Stimulated activated CD4-positive, alpha-beta T cell treated with anti-CD3 and anti-CD28 coated beads, Interleukin-1b, Interleukin-23, amount 100 ng/mL, for 4 hours (primary cell): ENCODE measurements at places on chromosomes 6 and 20.

- no peak for DNase-seq
Measured at GRCh38 chr6:1016329-1017302, 295.3 kb upstream of the FOXQ1 start.

DNA sequence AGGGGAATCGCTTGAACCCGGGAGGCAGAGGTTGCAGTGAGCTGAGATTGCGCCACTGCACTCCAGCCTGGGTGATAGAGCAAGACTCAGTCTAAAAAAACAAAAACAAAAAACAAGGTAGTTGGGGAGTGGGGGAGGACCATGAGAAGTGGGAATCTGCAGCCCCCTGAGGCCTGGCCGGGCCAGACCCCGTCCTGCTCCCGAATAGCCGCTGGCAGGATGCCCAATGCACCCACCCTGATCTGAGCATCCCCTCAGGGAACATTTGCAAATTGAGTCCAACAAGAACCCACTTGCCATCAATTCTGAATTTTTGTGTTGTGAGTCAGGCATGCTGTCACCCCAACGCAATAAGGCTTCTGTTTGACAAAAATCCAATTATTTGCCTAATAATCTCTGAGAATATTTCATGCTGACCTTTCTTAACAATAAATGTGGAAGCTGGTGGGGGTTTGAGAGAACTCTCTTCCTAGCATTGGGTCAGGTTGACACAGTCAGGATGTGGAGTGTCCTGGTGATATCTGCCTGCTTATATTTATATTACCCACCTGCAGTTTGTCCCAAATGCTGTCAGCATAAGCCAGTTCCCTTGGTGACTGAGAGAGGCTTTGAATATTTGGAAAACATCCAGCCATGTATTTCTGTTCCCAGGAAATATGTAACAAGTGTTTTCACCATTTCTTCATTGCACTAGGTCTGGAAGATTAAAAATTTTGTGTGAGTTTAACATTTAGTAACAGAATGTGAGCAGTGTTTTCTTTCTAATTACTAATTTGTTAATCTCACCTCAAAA is 28.4 kb upstream of the FRMD1 start:
- DNase-seq: no peak

GRCh38 chr20:48812600-48813445 is 15.0 kb downstream of the PREX1 start:
- DNase-seq: no peak

DNA sequence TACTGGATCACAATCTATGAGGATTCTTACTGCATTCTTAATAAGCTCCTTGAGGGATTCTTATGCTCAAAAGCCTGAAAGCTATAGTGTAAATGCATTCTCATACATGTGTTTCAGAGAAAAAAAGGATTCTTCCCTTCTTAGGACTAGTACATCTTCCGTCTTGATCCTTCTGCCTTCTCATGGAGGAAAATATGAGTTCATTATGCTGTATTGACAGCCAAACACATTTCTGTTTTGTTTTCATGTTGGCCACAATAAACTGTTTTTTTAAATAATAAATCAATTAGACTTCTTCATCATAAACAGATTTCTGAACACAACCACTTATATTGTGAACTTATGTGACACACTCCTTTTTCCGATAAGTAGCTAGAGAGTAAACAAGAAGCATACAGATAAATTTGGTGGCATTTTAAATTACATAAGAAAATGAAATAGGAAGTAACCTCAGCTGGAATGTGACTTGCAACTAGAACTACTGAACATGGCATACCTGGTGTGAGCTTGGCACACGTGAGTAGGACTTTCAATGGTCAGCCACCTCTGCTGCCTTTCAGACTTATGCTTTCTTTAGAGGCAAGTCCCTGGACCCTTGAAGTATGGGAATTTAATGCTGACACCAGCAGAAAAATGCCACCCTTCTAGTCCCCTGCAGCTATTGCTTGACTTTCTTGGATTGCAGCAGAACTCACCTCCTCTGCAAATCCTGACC is 350.4 kb downstream of the BCKDHB start:
- DNase-seq: no peak

- DNase-seq: no peak
Measured at GRCh38 chr6:117552618-117553017, 49.7 kb downstream of the GOPC start.

- DNase-seq: no peak
Measured at GRCh38 chr6:43665376-43665775, 20.5 kb downstream of the RSPH9 start.

- DNase-seq: no peak
Measured at GRCh38 chr6:83860359-83860755, 868 bp downstream of the CYB5R4 start.

DNA sequence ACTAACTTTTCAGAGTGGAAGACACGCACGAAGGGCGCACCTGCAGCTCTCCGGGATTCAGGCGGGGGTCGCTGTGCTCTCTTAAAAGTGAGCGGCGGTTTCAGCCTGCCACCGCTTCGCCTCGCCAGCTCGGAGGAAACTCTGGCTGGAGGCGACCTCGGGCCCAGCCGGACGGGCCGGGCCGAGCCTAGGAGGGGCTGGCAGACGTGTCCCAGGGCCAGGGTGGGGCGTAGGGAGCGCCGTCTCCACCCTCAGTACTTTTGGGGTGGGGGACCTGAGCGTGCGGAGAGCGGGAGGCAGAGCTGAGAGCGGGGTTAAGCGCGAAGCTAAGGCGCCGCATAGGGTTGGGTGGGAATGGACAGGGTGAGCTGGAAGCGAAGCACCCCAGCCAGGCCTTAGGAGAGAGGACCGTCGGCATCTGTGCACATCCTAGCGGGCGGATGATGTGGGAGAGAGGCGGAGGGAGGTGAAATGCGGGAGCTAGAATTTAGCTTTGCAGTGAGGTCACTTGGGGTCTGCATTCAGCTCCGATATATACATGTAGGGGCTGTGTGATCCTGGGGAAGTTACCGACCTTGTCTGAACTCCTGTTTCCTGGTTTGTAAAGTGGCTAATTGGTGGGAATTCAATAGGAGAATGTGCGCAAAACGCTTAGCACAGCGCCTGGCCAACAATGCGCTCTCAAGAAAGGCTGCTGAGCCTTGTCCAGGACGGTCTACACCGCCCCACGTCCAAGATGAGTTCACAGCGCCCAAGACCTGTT is 6.5 kb upstream of the TFAP2A start:
- DNase-seq: no peak

GRCh38 chr6:29424575-29424974 is 9.8 kb downstream of the OR12D1 start:
- no peak for DNase-seq

GRCh38 chr6:21999741-22000140 is 297.1 kb downstream of the PRL start:
- DNase-seq: no peak

DNA sequence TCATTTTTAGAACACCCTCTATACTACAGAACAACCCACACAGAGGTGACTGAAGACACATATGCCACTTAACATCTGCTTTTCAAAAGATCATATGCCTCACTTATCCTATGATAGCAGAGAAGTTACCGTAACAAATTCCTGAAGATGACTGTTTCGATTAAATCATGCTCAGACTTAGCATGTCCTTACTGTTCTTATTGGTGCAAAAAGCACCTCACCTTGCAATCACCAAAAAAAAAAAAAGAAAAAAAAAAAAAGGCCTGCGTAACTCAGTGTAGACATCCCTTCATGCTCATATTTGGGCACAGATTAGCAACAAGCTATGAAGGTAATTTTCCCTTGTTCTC is 17.7 kb upstream of the DST start:
- no peak for DNase-seq

DNA sequence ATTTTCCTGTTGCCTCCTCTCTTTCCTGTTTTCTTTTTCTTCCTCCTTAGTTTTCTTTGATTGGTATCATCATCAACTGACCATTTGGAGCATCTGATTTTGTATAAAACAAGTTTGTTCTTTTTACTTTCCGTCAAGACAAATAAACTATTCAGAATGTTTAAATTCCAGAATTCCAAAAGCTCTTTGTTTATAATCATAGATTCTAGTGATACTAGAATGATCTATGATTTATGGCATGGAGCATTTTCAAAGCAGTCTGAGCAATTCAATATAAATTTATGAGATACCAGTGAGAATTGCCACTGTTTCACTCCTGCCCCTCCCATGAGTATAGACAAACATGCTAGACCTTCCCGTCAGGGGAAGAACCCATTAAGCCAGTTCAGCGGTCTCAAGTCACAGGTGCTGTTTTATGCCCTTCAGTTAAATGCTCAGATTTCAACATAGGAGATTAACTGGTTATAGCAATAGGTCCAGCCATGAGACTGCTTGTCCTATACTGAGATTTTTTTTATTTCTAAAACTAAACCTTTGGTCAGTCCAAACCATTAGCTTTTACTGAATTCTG is 60.7 kb downstream of the GRIK2 start:
- no peak for DNase-seq

DNA sequence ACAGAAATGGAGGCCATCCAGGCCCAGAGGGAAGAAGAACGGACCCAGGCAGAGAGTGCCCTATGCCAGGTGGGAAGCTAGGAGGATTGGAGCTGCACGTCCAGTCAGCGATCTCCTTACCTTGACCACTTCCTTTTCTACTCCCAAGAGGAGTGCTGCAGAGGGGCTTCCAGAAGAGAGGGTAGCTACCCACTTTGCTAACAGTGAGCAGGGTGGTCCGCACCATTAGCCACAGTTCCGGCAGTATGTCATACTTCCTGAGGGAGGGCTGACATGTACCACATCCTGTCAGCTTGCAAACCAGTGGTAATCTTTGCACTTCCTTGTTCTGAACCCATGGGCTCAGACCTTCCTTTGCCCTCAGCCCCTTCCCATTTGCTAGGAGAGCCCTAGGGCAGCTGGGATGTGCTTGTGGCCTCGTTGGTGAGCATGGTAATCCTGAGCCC is 35.4 kb downstream of the CEP250 start:
- peak; percentile 22 for DNase-seq

DNA sequence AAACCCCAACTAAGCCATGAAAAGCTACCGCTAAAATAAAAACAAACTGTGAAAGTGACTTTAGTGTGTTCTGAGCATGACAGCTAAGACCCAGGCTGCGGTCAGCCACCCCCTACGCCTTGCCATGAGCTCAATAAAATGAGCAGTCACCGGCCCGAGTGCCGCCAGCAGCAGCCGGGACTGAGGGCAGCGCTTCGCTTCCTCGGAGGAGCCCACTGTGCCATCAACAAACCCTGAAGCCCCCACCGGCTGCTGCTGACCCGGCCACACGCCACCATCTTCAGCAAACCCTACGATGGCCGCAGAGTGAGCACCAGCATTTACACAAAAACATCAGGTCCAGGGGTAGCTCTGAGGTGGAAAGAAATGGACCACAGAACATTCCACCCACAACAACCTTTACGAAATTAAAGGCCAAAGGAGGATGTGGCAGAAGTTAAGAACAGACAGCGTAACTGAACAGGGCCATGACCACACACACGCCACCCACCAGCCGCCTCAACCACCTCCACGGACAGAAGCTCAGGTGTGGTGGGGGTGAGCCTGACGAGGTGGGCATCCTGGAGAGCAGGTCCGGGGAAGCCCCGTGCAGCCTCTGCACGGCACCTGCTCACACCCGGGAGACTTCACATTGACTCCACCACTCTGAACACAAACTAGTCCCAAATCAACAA is 67.0 kb downstream of the THBS2 start:
- DNase-seq: no peak

DNA sequence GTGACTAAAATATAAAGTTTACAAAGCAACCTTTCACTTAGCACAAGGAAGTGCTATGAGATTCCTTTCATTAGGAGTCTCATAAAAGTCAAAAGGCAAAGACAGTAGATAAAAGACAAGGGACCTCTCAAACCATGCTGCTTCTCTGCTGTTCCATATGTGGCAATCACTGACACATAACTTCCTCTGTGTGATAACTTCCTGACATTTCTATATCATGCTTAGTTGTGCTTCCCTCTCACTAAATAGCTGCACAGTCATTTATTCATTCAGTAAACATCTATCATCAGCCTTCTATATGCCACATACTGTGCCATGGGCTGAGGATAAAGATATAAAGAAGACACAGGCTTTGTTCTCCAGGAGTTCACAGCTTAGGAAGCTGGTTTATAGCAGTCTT is 214.8 kb upstream of the GRIK2 start:
- DNase-seq: no peak

DNA sequence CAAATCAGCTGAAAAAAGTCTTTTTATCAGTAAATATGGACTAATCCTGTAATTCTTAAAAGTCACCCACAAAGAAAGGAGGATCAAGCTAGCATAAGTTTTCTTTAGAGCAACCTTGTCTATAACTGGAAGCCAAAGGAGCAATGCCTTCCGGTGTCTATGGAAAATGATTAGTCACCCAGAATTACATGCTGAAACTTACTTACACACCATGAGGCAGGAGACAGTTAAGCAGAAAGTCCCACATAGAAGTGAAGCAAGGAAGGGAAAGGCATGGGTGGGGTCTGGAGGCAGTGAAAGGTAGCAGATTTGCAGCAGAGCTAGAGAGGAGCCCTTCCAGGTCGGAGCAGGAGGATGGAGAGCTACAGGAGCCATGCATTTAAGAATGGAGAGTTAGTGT is 153.7 kb upstream of the RIPOR2 start:
- no peak for DNase-seq

DNA sequence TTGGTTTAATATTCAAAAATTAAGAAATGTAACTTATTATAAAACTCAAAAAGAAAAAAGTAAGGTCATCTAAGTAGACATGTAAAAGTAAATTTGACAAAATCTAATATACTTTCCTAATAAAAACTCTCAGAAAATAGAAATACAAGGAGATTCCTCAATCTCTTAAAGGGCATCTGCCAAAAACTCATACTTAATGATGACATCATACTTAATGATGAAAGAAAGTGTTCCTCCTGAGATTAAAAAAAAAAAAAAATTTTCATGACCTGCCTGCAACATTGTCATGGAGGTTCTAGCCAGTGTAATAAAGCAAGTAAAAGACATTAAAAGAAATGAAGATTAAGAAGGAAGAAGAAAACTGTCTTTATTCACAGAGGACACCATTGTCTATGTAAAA is 325.7 kb upstream of the BTBD3 start:
- no peak for DNase-seq

- no peak for DNase-seq
Measured at GRCh38 chr20:53918949-53919361, 151.4 kb downstream of the BCAS1 start.

DNA sequence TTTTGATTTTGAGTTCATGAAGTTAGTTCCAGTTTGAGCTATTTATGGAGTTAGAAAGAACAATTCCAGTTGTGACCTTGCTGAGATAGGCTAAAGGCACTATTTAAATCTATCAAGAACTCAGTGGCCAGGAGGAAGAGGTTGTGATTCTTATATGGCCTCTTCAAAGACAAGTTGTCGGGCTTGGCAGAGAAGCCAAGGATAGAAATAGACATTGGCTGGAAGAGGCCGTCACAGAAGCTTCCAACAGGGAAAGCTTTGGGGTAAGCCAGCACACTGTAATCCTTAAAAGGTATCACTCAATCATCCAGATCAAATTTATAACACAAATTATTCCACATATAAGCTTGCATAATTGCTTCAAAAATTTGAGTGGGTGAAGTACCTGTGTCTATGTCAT is 286.1 kb downstream of the SYNE1 start:
- DNase-seq: no peak

GRCh38 chr6:167746975-167747374 is 79.7 kb upstream of the AFDN start:
- DNase-seq: no peak

GRCh38 chr6:83884523-83884922 is 25.0 kb downstream of the CYB5R4 start:
- no peak for DNase-seq

GRCh38 chr20:8272766-8273165 is 140.7 kb downstream of the PLCB1 start:
- no peak for DNase-seq

GRCh38 chr6:28757429-28758045 is 166.2 kb downstream of the TRIM27 start:
- DNase-seq: no peak
